ENCODE measurements at places on chromosomes 3 and 15. TPM values are rescaled to one million over a fixed set of nuclear protein-coding genes. Genes with fewer than 3 reads are reported as not detected.
A peak's percentile ranks its signal among the peaks of the same experiment; 100 is the strongest.

The SHC4 gene
- total RNA-seq: 1.2 TPM

- no peaks in the 10 kb centered on the region for H3K36me3 ChIP-seq
- no peak overlapping the region for H3K4me3 ChIP-seq
- no peak for DNase-seq
Measured at GRCh38 chr3:25043177-25043576, 384.9 kb upstream of the RARB start.

The ITGB5 gene
- total RNA-seq: 109 TPM

DNA sequence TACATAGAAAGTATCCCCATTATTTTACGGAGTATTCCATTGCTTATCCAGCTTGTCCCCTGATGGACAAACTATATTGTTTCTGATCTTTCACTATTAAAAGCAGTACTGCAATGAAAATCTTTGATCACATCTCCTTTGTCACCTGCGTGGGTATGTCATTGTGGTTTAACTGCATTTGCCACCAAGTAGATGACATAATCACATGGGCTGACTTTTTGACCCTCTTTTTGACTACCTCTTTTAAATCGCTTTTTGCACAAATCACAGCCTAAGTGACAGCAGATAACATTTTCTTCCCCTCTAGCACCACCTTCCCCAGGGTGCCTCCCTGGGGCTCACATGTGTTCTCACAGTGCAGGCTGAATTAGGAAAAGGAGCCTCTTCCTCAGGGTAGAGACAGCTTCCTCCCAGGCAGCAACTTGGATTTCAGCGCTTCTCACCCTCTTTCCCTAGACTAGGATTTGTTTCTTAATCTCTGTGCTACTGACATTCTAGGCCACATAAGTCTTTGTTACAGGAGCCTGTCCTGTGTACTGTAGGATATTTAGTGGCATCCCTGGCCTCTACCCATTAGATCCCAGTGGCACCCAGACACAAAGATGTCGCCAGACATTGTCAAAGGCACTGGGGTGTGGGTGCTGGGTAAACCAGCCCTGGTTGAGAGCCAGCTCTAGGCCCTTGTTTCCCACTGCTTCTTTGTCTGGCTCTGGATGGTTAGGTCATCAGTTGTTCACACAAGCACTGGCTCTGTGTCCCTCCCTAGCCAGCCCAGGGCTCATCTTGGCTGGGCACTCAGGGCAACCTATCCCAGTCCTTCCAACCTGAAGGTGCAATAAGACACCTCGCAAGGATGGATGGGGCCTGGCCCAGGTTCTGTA lies 1.3 kb upstream of the RBP1 start:
- no peaks in the 10 kb centered on the region for H3K27me3 ChIP-seq
- peak overlapping the region; percentile 25 for H3K27ac ChIP-seq
- H3K4me3 ChIP-seq: no peak overlapping the region
- no peaks in the 10 kb centered on the region for H3K36me3 ChIP-seq

- no peak overlapping the region for H3K4me3 ChIP-seq
- no peaks in the 10 kb centered on the region for H3K4me1 ChIP-seq
- no peaks in the 10 kb centered on the region for H3K27me3 ChIP-seq
- no peaks in the 10 kb centered on the region for H3K36me3 ChIP-seq
- H3K27ac ChIP-seq: no peak overlapping the region
Measured at GRCh38 chr15:75924576-75924975, 20.9 kb downstream of the FBXO22 start.

The EPHB1 gene
- 2.3 TPM for total RNA-seq

DNA sequence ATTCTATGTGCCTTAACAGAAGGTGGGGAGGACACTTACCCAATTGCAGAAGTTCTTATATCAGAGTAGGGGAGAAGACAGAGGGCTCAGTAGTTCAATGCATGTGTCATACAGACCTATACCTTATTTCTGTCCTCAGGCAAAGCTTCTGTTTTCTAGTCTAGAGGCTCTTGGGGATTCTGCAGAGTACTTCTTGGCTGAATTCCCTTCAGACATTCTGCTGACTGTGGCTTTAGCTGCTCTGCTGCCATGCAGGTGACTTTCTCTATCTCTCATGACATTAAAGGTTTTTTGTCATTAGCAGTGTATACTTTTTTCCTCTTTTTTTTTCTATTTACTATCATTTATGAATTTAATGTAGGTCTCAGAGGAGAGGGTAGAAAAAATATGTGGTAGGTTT lies 172.8 kb upstream of the PLSCR5 start:
- no peak overlapping the region for H3K27ac ChIP-seq
- H3K4me1 ChIP-seq: no peaks in the 10 kb centered on the region
- no peaks in the 10 kb centered on the region for H3K27me3 ChIP-seq

The KNL1 gene
- 10.0 TPM for total RNA-seq

DNA sequence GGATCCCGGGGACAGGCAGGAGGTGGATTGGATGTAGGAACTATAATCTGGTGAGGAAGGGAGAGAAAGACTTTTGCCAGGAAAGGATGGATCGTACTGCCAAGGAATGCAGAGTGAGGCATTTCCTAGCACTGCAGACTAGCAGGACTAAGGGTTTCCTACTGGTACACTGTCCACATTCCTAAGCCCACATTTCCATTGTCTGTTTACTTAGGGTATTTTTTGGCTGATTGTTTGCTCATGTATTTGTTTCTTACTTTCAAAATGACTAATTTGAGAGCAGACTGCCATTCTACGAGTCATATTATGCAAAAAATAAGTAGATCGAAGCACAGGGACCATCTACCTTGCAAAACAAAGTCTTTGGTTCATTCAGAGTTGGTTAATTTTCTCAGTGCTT lies 1029.5 kb upstream of the NR2F2 start:
- no peaks in the 10 kb centered on the region for H3K4me1 ChIP-seq
- no peak overlapping the region for H3K27ac ChIP-seq
- H3K36me3 ChIP-seq: no peaks in the 10 kb centered on the region
- DNase-seq: no peak
- H3K4me3 ChIP-seq: no peak overlapping the region

GRCh38 chr3:67290438-67290837 lies 292.3 kb downstream of the KBTBD8 start:
- H3K27me3 ChIP-seq: no peaks in the 10 kb centered on the region
- peaks cover under 1% of the 10 kb centered on the region for H3K4me1 ChIP-seq
- no peaks in the 10 kb centered on the region for H3K36me3 ChIP-seq
- no peak for DNase-seq
- H3K27ac ChIP-seq: no peak overlapping the region

The SLC51B gene
- 6.5 TPM for total RNA-seq

DNA sequence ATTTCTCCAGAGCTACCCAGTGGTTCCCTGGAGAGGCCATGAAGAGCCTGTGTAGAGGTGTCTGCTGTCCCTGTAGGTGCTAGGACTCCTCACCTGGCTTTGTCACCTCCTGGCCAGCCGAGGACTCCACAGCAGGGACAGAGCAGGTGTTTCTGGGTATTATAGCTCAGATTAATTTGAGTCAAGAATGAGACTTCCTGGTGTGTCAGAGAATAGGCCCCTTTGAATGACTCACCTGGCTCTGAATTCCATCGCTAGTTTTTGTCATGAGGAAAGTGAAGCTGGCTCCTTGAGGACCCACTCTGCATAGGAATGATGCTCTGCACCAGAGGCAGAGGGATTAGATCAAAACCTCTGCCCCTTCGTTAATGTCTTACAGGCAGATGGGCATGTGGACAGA lies 167.5 kb upstream of the TOPAZ1 start:
- H3K4me1 ChIP-seq: no peaks in the 10 kb centered on the region
- no peaks in the 10 kb centered on the region for H3K36me3 ChIP-seq
- H3K4me3 ChIP-seq: no peak overlapping the region
- H3K27ac ChIP-seq: no peak overlapping the region
- no peaks in the 10 kb centered on the region for H3K27me3 ChIP-seq

The CCR3 gene
- total RNA-seq: not detected

DNA sequence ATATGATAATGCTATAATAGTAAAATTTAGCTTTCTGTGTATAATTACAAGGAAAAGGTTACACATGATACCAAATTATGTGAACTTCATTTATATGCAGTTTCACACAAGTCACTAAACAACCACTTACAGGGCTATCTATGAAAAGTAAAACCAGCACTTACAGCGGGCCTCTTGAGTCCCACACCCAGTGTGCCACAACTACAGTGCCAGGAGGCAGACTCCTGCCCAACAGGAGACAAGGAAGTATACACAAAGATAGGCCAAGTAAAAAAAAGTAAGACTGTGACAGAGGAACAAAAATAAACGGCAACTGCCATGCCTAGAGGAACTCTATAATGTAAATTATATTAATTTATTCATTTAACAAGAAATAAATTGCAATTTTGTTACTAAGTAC lies 53.4 kb upstream of the NEK10 start:
- no peak overlapping the region for H3K27ac ChIP-seq
- H3K27me3 ChIP-seq: no peaks in the 10 kb centered on the region

DNA sequence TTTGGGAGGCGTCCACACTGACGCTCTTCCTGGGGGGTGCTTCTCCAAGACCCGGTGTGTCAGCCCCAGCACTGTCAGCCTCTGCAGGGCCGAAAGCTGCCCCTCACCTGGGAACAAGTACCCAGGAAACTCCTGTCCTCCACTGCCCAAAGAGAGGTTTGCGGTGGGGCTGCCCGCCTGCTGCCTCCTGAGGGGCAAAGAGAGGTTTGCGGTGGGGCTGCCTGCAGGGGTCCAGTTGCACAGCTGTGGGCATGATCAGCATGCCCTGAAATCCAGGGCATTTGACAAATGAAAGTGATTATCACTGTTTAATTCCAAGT lies 15.1 kb upstream of the SNRPA1 start:
- H3K36me3 ChIP-seq: no peaks in the 10 kb centered on the region
- H3K4me3 ChIP-seq: no peak overlapping the region
- H3K27ac ChIP-seq: no peak overlapping the region
- H3K4me1 ChIP-seq: no peaks in the 10 kb centered on the region
- no peaks in the 10 kb centered on the region for H3K27me3 ChIP-seq
- no peak for DNase-seq

GRCh38 chr15:58704155-58704865 lies 45.2 kb downstream of the ADAM10 start:
- no peak for DNase-seq
- no peaks in the 10 kb centered on the region for H3K4me1 ChIP-seq
- no peak overlapping the region for H3K27ac ChIP-seq
- no peaks in the 10 kb centered on the region for H3K27me3 ChIP-seq
- no peaks in the 10 kb centered on the region for H3K36me3 ChIP-seq

Measured in hepatocyte (in vitro differentiated cells).